Activated effector memory CD4-positive, alpha-beta T cell treated with Interleukin-2 at 50 U/mL for 16 hours (primary cell): ENCODE measurements at places on chromosomes 5 and 9.

DNA sequence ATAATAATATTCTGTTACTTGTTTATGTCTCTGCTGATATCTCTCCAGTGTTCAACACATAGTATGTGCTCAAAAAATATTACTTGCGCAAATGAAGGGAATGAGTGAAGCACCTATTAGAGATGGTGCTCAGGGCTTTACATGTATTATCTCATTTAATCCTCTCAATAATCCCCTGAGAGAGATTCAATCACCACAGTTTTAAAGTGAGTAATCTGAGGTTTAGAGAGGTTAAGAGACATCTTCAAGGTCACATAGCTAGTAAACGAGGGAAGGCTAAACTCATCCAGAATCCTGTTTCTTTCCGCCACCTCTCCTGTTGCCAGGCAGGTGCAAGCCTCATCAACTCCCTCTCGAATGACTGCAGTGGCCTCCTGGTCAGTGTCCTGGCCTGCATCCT lies 82.0 kb downstream of the UGCG start:
- DNase-seq, result no peak

GRCh38 chr9:131735238-131736128 lies 4.4 kb downstream of the RAPGEF1 start:
- DNase-seq, result no peak

DNA sequence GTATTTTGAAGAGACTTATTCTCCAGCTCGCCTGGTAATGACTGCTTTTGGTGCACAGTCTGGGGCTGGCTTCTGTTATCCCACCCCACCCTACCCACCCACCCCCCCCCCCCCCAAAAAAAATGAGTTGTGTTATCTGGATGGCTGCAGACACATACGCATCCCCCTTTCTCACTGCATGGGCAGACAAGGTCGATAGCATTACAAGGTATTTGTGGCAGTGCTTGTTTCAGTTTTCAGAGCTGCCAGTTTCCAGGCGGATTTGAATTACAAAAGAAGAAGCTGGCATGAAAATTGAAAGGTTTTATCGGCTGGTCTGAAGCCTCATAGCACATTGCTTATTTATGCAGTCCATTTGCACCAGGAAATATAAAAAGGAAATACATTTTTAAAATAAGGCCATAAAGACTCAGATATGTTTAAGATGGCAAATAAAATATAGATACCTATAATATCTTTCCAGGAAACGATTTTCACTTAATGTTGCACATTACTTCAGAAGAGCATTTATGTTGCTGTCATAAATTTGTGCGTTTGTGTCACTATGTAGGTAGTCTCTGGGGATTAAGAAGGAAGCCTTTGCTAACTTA lies 85.1 kb upstream of the GRHPR start:
- DNase-seq, result no peak

DNA sequence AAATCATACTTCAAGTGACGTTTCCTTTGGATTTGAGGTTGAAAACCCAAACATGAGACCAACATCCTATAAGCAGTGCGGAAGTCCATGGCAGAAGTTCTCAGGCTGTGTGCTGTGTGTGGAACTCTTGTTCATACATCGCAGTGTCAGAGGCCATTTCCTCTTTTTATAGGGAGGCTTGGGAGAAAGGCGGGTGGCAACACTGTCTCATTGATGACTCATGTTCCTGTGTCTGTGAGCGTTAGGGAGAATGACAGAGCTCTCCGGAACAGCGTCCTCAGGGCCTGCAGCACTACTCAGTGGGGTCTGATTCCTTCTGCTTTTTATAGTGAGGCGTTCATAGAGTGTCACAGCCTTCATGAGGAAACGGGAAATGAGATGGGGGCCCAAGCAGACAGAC lies 98.8 kb upstream of the BASP1 start:
- DNase-seq, result no peak

DNA sequence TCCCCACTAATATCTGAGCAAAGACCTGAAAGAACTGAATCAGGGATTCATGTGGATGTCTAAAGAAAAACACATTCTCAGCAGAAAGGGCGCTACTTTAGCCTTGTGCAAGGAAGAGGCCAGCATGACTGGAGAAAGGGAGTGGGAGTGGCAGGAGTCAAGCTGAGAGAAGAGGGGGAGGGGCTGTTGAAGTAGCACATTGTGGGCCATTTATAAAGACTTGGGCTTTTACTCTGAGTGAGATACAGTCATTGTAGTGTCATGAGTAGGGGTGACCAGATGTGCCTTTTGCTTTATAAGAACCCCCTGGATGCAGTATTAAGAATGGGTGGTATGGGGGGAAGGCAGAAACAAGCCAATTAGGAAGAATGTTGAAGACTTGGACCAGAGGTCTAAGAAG lies 452.8 kb downstream of the ENC1 start:
- DNase-seq, result no peak

DNA sequence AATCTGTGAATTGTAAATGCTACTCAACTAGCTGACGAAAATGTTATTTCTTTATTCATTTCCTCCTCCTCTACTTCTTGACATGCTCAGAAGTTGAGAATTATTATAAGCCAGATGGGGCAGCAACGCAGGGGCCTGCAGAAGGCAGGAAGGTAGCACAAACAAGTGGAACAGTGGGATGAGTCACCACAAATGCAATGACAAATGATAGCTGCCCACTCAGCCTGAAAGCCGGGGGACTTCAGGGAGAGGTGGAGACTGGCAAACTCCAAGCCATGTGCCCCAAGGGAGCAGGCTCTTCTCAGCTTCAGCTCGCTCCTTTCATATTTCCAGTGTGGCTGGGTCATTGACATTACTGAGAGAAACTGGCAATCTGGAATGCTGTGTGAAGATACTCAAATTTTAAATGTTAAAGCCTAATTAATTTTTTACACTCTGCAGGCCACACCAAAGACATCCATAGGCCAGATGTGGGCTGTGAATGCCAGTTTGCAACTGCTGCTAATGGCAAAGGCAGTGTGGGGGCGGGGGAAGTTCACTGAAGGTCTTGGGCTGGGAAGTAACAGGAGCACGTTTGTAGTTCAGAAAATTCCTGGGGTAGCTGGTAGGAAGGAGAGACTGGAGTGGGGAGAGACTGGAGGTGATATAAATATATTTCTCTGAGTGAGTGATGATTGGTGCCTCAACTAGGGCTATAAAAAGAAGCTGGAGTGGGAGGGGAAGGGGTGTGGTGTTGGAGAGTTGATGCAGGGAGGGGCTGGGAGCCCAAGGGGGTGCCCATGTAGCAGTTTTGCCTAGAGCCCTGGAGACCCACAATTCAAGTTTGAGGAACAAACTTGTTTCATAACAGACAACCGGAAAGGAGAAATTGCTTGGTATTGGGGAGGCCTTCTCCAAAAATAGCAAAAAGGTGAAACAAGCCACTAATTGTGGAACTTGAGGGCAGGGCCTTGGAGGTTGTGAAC lies 20.8 kb upstream of the ADRB2 start:
- no peak for DNase-seq

- DNase-seq, result no peak
Measured at GRCh38 chr9:133811471-133811870, 73.3 kb upstream of the SARDH start.

DNA sequence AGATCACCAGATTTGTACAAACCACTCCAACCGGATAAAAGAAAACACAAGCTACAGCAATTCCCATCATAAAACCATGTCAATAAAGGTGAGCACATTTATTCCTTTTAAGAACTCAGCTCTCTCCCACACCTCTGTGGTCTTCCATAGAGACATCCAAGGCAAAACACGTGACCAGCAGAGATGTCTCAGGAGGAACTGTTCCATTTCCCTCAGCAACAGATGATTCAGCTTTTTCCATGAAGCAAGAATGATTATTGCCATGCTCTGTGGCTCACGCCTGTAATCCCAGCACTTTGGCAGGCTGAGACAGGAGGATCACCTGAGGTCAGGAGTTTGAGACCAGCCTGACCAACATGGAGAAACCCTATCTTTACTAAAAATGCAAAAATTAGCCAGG lies 15.8 kb downstream of the GZMK start:
- DNase-seq, result no peak
